Osteocyte (in vitro differentiated cells): ENCODE measurements at places on chromosomes 1 and 21. TPM values are rescaled to one million over a fixed set of nuclear protein-coding genes. Genes with fewer than 3 reads are reported as not detected.

ANKRD35 gene
- total RNA-seq: not detected in 2 replicates

MAP3K7CL gene
- 1.8 and 2.4 TPM in 2 replicates for total RNA-seq

- no peak within 1 kb of the TSS for H3K4me3 ChIP-seq
- DNase-seq: no peak
- peaks cover 4% of the 10 kb centered on the region for H3K27me3 ChIP-seq
- H3K4me1 ChIP-seq: peaks cover 7% of the 10 kb centered on the region
- H3K36me3 ChIP-seq: no peaks in the 10 kb centered on the region
Measured at GRCh38 chr1:186295980-186296379, 79.1 kb downstream of the TPR start.

DNA sequence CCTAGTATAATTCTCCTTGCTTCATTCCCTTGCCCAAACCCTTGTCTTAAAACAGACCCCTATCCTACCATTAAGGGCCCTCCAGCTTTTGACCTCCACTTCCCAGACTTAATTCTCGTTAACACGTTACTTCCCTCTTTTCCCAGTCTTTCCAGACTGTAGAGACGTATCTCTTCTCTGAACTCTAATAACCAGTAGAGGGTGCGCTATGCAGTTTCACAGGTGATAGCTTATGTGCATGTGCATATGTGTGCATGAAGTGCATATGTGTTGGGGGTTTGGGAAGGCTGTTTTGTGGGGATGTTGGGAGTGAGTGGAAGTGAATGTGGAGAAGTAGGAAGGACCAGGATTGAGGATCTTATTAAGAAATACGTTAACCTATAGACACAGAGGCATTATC lies 78.1 kb upstream of the CCDC190 start:
- no peaks in the 10 kb centered on the region for H3K27me3 ChIP-seq
- DNase-seq: no peak
- H3K36me3 ChIP-seq: no peaks in the 10 kb centered on the region
- H3K4me3 ChIP-seq: no peak overlapping the region

- no peak for DNase-seq
- no peak overlapping the region for H3K27ac ChIP-seq
- H3K27me3 ChIP-seq: no peaks in the 10 kb centered on the region
- H3K4me1 ChIP-seq: peaks cover 26% of the 10 kb centered on the region
- no peak overlapping the region for H3K4me3 ChIP-seq
Measured at GRCh38 chr1:3618881-3619671, 5.7 kb upstream of the TPRG1L start.
